ENCODE measurements at places on chromosomes 7 and 10.

DNA sequence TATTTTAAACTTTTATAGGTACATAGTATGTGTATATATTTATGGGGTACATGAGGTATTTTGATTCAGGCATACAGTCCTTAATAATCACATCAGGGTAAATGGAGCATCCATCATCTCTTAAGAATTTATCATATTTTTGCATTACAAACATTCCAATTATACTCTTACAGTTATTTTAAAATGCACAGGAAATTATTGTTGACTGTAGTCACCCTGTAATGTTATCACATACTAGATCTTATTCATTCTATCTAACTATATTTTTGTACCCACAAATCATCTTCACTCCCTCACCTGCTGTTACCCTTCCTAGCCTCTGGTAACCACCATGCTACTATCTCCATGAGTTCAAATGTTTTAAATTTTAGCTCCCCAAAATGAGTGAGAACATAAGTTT, 56.3 kb upstream of the FAM3C start:
- no peak for DNase-seq

GRCh38 chr10:24938525-24938924, 13.9 kb downstream of the PRTFDC1 start:
- DNase-seq = no peak

GRCh38 chr7:40437936-40438634, 303.3 kb downstream of the SUGCT start:
- DNase-seq = no peak

- no peak for DNase-seq
Observed at GRCh38 chr10:110324805-110325280, 20.1 kb upstream of the SMNDC1 start.

DNA sequence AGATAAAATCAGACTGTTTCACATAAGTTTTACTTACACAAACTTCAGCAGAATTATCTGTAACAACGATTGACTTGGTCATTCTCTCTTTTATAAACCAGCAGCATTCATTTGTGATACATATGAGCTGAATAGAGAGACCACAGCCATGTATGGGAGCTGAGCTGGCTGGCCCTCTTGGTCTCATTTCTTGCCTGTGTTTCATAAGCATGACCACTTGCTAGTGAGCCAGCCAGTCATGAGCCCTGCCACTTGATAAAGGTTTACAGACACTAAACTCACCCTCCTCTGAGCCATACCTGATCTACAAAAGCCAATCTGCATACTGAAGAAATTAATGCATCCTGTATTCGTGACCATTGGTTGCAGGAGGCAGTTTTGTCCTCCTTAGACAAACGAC, 82.1 kb downstream of the PKD1L1 start:
- no peak for DNase-seq

- no peak for DNase-seq
Observed at GRCh38 chr7:36128448-36129047, 24.5 kb upstream of the EEPD1 start.

DNA sequence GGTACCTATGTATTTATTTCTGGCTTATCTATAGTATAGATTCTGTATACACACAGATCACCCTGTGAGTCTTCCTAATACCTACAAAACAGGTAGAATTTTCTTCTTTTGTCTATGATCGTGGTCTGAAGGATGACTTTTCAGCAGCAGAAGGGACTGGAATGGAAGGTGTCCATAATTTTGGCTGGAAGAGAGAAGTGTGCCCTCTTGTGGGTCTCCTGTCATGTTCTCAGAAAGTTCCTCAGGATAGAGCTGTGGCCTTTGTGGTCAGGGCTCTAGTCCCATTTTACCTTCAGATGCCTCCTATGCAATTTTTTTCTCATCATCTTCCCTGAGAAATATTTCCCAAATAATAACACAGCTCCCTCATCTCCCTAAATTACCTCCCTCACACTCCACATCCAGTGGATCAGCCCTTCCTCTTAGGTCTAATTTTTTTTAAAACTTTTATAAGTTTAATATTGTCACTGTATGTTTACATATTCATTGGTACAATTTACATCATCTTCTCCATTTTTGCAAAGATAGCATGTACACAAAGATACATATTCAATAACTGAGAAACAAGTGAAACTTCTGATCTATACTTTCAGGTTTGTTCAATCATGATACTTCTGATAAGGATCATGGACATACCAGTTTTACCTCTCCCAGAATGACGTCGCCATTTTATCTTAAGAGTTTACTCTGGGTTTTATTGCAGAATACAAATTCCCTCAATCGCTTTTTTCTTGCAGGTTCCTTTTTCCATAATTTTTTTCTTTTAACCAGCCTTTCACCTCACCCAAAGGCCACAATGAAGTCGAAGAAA, 112.7 kb downstream of the REEP3 start:
- DNase-seq = no peak

- DNase-seq = no peak
Observed at GRCh38 chr10:48765527-48765926, 80.9 kb downstream of the WDFY4 start.

GRCh38 chr7:90706072-90706716, 110.1 kb downstream of the CDK14 start:
- DNase-seq = no peak

DNA sequence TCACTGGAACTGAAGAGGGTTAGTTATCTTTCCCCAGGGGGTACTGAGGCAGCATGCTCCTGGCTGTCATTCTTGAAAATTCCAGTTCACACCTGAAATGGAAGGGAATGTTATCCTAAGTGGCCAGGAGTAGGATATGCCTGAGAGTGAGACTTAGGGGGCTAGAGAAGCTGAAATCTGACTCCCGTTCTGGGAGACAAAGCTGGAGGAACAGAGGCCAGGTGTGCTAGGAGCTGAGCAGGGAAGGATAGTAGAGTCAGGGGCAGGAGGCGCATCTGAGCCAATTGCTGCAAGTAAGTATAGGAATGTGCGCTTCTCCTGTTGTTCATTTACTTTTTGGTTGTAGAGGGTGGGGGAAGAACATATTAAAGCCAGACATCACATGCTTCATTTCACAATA, 58.1 kb upstream of the KIAA1217 start:
- no peak for DNase-seq

All from activated CD8-positive, alpha-beta memory T cell treated with anti-CD3 and anti-CD28 coated beads, Interleukin-2, amount 50 U/mL, for 4 hours (primary cell).